ENCODE measurements at places on chromosomes 2 and 18. TPM values are rescaled to one million over a fixed set of nuclear protein-coding genes. Genes with fewer than 3 reads are reported as not detected.

MROH2A gene
- not detected for total RNA-seq

GCG gene
- not detected for total RNA-seq

- DNase-seq, result no peak
Observed at GRCh38 chr2:177338177-177338721, 54.3 kb upstream of the AGPS start.

DNA sequence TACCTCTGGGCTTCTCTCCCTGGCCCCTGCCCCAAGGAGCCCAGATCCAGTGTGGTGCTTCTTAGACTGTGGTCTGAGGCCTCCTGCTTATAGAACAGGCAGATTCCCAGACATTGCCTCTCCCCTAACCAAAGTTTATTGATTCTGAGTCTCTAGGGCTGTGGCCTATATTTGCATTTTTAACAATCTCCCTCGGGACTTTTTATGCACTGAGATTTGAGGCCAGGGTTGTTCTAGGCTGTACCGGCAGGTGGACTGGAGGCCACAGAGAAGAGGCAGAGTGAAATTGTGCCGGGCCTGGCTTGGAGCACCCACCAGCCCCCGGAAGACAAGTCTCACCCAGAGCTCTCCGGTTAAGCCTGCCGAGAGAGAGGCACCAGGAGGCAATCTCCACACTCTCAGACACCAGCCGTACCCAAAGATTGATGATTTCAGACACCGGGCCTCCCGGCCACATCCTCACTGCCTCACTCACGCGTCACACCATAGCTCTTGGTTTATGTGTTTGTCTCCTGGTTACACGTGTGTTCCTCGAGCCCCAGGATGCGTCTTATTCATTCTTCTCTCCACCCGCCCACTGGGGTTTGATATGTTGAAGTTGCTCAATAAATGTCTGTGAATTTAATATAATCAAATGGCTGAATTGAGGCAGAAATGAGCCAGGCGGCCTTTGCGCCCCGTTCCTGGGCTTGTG lies 203.7 kb downstream of the KLHL29 start:
- no peak for DNase-seq

DNA sequence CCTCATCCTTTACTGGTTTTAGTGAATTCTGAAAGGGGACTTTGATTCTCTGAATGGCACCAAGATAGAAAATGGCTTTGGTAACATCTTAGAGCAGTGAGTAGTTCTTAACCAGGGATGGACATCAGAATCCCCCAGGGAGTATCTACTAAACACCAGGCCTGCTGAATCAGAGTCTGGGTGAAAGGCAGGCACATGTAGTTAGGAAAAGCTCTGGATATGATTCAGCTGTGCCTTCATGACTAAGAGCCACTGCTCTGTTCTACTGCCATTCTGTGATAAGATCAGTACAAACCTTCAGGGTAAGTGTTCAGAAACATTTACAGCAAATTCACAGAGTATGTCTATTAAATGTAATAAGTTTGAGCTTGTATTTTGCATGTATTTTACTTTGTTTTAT lies 46.2 kb upstream of the B3GNT2 start:
- no peak for DNase-seq

All from activated CD4-positive, alpha-beta T cell treated with anti-CD3 and anti-CD28 coated beads, Interleukin-2, amount 10 ng/mL, durations not matched to agents 24 days and 14 days (primary cell).